SJCRH30 (cell line): ENCODE measurements at places on chromosomes 1 and 21.

DNA sequence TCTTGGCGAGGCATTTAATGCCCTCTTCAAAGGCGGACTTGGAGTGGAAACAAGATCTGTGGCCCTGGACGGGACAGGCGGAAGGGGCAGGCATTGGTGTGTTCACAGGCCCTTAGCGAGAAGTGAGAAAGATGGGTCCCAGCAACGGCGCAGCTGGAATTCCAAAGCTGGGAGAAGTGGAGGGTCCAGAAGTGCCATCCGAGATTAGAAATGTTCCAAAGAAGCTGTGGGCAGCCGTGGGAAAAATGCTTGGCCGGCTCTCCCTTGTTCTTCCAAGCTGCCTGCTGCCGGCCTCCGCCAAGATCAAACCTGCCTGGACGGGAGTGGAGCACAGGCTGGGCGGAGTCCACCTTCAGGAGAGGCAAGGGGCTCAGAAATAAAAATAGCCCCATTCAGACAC is 69.4 kb upstream of the ACTRT2 start:
- DNase-seq, result no peak

DNA sequence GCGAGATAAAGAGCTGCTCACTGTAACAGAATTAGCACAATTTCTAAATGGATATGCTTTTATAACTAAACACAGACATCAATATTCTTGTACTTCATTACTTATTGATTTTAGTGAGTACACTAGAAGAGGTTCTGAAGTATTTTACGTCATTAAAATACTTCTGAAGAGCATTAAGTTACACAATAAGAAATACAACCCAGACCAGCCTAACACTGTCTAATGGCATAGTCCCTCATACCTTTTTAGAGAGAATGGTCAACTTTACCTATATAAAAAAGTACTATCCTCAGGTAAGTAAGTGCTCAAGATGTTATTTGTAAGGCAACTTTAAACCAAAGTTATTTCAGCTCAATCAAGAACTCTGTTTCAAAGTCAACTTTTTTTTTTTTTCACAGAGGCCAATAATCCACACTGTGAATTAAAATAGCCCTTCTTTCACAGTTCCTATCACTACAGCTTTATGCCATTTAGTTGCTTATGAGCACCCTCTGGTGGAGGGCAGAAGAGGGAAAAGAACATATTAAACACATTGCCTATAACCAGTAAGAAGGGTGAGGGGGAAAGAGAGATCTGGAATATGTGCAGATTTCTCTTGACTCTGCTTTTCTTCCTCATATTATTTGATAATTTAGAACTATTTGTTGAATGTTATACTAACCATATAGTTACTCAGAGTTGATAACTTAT is 182.1 kb upstream of the DMRTA2 start:
- peak; percentile 79 for DNase-seq

GRCh38 chr21:44455524-44456213 is 359 bp downstream of the LRRC3 start:
- DNase-seq, result no peak

- no peak for DNase-seq
Measured at GRCh38 chr1:23460519-23460918, 23.5 kb downstream of the ASAP3 start.

GRCh38 chr1:244022311-244022710 is 28.8 kb upstream of the ZBTB18 start:
- DNase-seq, result no peak

GRCh38 chr1:19651141-19651737 is 7.1 kb downstream of the NBL1 start:
- peak; percentile 83 for DNase-seq

DNA sequence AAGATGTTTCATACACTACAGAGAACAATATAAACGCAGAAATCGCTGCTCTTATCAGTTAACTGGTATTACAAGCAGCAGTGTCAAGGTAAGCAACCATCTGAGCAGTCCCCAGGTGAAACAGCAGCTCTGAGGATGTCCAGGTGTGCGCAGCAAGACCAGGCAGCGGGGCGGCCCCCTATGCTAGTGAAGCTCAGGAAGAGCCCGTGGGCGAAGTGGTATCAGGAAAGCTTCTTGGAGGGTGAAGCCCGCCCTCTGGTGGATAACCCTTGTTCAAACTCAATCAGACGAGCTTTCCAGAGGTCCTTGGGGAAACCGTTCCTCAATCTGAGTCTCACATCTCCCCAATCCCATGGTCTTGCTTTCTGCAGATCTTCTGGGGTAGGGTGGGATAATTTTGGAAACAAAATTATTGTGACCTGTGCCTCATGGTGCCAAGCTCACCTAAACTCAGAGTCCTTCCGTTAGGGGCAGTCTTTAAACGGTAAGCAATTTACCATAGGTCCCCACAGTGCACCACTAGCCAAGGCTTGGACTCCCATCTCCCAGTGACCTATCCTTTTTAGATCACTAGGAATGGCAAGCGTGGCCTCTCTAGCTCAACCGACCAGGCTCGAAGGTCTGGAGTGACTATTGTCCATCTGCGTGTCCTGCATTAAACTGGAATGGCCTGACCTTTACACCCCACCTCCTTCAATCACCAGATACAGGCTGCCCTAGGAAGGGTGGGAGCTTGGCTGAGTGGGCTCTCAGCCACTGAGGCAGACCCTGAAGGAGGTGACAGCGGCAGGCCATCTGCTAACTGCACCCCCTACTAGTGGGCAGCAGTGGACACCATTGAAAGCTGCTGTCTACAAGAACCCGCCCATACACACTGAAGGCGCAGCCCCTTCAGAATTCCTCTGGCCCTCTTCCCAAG is 13.6 kb upstream of the FAM110D start:
- peak; percentile 74 for DNase-seq

GRCh38 chr1:179144626-179145025 is 62.8 kb downstream of the TOR3A start:
- DNase-seq, result no peak

DNA sequence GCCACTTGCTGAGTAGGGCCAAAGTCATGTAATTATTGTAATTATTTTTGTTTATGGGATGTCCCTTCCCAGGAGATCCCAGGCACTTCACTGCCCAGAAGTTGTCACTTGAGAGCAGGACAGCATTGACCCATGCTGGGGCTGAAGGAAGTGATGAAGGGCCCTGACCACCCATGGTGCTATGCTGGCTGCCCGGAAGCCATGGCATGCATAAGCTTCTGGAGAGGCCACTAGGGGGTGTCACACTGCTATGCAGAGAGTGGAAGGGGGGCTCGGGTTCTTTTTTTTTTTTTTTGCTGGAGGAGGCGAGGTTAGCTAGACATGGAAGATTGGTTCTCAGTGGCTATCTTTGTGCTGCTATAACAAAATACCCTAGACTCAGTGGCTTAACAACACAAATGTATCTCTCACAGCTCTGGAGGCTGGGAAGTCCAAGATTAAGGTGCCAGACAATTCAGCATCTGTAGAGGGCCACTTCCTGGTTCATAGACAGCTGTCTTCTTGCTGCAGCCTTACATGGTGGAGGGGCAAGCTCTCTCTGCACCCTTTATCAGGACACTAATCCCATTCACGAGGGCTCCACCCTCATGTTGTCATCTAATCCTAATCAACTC is 84.9 kb downstream of the CNIH3 start:
- DNase-seq, result peak; percentile 42

GRCh38 chr1:185432948-185433347 is 115.9 kb upstream of the IVNS1ABP start:
- no peak for DNase-seq
